ENCODE measurements at places on chromosomes 6 and 20. TPM values are rescaled to one million over a fixed set of nuclear protein-coding genes. Genes with fewer than 3 reads are reported as not detected.

GRCh38 chr6:131132360-131132759, 2.9 kb upstream of the AKAP7 start:
- DNase-seq = no peak

BHLHE23 gene
- total RNA-seq = not detected

CFAP206 gene
- 0.52 TPM for total RNA-seq

GRCh38 chr20:62252342-62252966, 14.1 kb downstream of the OSBPL2 start:
- DNase-seq = no peak

DNA sequence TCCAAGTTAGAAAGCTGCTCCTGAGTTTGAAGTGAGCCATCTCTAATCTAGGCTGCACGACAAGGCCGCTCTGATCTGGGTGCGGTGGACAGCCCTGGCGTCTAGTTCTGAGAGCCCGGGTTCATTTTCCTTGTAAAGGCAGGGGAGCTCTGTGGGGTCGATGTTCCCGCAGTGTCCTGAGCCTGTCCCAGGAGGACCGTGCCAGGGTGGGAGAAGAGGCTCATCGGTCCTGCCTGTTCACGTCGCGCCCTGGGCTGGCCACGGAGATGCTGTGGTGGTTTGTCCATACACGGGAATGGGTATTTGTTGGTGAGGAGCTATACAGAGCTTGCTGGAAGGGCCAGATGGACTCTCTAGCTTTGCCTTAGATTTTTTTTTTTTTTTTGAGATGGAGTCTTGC, 27.0 kb downstream of the PSMG4 start:
- peak; percentile 14 for DNase-seq

GRCh38 chr6:82032444-82032843, 215.1 kb downstream of the IBTK start:
- no peak for DNase-seq

SLPI gene
- 30.8 TPM for total RNA-seq

- no peak for DNase-seq
Measured at GRCh38 chr6:40509086-40509485, 78.1 kb downstream of the LRFN2 start.

DNA sequence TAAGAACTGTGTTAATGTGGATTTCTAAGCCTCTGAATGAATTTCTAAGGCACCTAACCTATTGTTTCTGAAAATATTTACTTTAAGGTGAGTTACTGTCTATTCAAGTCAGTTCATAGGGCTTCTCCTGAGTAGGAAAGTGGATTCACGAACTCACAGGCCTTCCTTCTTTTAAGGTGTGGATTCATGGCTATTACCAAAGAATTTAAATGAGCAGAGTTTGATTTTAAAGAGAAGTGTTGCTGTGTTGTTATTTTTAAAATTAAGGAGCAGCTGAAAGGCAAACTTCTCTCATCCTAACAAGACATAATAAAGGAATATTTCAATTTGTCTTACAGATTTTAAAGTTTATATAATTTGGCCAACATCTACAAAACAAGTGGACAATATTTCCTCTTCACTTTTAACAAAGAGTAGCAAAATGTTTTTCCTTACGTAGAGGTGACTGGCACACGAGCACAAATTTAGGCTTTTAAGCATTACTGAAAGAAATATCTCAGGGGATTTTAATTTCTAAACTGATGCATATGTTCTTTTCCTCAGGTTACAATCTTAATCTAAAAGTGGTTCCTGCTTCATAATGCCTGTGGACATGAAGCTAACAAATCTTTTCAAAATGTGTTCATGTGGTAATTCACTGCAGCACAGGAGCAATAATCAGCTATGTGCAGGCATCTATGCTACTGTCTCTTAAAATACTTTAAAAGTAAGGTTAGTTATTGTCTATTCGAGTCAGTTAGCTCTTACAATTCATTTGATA, 602 bp upstream of the TSPYL4 start:
- DNase-seq = no peak

- DNase-seq = no peak
Measured at GRCh38 chr6:168352096-168352495, 32.5 kb upstream of the DACT2 start.

- no peak for DNase-seq
Measured at GRCh38 chr6:154112181-154112809, 73.3 kb downstream of the OPRM1 start.

GRCh38 chr6:90362318-90362717, 65.7 kb upstream of the BACH2 start:
- no peak for DNase-seq

- no peak for DNase-seq
Measured at GRCh38 chr6:11683871-11684270, 94.7 kb downstream of the ADTRP start.

STX11 gene
- total RNA-seq = 0.77 TPM

SCGN gene
- total RNA-seq = not detected

GRCh38 chr6:129163551-129163950, 280.6 kb downstream of the LAMA2 start:
- no peak for DNase-seq

DNA sequence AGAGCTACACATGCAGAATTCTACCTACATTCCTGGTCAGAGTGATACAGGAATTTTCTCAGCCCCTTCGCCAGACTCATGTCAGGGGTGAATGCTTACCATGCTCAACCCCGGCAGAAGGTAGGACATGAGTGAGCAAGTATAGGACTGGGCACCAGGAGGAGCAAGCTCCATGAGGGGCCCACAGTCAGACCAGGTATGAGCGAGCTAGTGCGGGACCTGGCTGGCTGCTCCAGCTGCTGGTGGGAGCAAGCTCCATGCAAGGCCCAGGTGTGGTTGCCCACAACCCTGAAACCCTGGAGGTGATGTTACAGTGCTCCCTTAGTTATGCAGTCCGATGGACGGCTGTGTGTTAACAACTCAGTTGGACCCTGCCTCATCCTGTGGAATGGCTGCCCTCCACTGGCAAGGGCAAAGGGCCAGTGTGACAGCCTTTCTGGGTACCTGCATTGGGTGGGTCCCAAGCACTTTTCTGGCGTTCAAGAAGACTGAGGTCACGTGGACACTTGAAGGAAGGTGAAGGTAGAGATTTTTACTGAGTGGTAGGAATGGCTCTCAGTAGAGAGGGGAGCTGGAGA, 503.5 kb upstream of the CITED2 start:
- no peak for DNase-seq

FKBP1C gene
- total RNA-seq = not detected

ATXN1 gene
- 74.8 TPM for total RNA-seq

DNA sequence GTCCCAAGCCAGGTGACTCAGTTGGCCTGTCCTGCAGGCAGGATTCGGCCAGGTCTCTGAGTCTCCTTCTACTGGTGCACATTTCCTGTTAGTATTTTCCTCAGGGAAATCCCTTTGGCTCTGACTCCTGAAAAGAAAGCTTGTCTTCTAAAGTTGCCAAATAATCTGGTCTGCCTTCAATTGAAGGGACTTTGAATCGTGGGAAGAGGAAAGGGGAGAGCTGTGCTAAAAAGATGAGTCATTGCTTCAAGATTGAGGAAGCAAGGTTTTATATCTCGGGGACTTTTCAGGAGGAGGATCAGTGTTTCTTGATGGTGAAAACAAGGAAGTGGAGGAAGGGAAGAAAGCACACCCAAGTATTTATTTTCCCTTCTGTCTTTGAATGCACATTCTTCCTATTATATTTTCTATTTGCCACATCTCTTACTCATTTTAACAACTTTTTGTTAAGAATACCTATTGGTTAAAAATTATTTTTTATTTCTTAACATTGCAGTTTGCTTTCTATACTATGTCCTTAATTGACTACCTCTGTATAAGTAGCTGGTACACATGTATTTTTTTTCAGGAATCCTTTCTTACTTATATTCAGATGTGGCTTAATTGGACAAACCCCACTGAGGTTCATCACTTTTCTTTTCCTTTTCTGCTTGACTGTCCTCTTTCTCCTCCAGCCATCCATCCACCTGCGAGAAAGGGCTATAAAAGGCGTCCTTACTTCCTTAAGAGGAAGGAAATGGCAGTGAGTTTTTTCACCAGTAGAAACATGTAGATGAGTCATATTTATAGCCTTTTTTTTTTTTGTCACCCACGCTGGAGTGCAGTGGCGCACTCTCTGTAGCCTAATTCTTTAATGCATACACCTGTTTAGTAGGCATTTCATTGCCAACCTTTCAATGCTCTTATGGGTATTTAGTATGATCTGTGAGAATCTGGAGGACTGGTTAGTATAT, 15.0 kb upstream of the IFNGR1 start:
- peak; percentile 29 for DNase-seq

DNA sequence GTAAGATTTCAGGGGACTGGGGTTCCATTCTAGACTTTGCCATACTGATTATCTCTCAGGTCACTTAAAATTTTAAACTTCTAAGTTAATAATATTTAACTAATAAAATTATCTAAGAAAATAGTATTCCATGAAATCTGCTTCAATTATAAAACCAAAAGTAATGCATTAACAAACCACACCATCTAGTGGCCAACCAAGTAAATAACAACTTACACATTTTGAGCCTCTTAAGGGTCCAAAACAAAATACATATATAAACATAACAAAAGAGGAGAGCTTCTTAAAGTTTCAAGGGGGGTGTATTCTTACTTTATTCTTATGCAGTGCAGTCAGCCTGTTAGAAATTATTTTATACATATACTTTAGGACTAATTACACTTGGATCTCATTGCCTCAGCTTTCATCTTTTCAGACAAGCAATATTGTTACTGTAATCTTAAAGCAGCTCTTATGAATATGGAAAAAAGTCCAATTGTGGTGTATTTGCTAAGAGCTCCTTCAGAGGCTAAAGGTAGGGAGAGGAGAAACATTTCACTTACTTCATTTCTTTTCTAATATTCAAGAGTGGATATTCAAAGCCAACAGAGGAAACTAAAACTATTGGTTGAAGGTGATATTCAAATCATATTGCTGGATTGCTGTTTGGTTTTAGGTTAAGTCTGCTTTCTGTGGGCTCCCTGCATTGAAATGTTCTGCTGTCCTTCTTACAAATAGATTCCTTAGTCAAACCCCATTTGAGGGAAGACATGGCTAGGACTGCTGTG, 199.7 kb upstream of the SIM1 start:
- no peak for DNase-seq

BEND6 gene
- 10.2 TPM for total RNA-seq

GRCh38 chr6:36975231-36976006, 10.6 kb downstream of the MTCH1 start:
- no peak for DNase-seq

GRCh38 chr6:18388271-18388670, 1.1 kb downstream of the RNF144B start:
- no peak for DNase-seq

GRCh38 chr6:81988446-81988845, 236.0 kb upstream of the TENT5A start:
- no peak for DNase-seq

EDN3 gene
- not detected for total RNA-seq

LRRC73 gene
- total RNA-seq = not detected

GRCh38 chr6:131061751-131062119, 1.3 kb downstream of the EPB41L2 start:
- no peak for DNase-seq

DAAM2 gene
- total RNA-seq = 11.0 TPM

LRFN2 gene
- 0.34 TPM for total RNA-seq

- no peak for DNase-seq
Measured at GRCh38 chr20:38075161-38075998, 41.8 kb downstream of the RPRD1B start.

All from uterus (tissue), 4 donors.